Chondrocyte (in vitro differentiated cells): ENCODE measurements at places on chromosomes 1 and 21. TPM values are rescaled to one million over a fixed set of nuclear protein-coding genes. Genes with fewer than 3 reads are reported as not detected.

DNA sequence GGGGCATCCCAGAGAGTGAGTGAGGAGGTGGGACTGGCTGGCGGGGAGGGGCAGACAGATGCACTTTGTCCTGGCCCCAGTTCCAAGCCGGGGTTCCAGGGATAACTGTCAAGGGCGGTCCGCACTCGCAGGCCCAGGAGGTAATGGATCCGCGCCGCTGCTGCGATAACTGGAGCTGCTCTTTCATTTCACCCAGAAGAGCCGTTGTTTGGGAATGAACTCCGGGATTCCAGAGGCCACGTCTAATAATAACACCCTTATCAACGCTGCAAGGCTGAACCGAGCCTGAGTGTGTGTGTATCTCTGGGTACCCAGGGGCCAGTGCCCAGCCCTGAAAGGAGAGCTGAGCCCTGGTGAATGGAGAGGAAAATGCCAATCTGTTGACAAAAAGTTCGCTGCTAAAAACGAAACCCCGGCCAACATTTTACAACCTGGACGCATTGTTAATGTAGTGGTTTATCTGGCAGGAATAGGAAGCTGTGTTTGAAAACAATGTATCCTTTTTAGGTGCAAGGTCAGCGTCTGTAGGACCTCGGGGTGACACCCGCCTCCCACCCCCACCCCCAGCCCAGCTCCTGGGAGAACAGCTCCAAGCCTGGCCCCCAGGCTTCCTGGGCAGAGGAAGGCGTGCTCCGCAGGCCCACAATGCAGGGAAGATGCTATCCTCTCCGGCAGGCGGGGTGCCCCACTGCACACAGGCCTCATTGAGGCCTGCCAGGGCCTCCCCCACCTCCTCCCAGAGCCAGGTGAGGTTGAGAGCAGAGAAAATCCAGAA is 119.7 kb downstream of the PROX1 start:
- peak; percentile 70 for DNase-seq

GRCh38 chr1:217564833-217565232 is 66.1 kb downstream of the GPATCH2 start:
- no peak for DNase-seq

The DYNLT5 gene
- total RNA-seq: not detected in 3 replicates

DNA sequence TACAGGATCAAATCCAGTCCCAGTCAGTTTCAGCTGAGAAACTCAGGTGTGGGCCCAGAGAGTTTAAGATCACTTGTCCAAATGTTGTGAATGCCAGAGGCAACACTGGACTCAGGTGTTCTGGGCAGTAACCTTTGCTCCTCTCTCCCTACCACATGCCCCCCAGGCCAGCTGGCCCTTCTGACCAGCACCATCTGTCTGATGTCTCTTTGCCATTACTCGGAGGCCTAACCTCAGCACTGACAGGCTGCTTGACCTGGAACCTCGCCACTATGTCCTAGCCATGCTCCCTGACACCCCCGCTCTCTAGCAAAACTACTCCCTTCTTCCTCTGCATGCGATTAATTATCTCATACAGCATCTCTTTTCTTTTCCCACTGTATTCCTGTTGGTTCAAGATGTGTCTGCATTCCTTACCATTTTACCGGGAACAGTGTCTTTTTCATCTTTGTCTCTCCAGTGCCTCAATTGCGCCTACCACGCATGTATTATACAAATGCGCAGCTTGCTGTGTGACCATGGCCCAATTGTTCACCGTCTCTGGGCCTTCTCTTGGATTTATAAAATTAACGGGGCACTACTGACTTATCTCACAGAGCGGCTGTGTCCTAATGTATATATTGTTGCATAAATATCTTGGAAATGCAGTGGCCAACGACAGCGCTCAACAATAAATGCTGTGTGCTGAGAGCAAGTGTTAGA is 159.5 kb upstream of the IRF2BP2 start:
- DNase-seq: no peak

- DNase-seq: no peak
Observed at GRCh38 chr1:218874801-218875400, 298.8 kb upstream of the LYPLAL1 start.

The TNFRSF18 gene
- not detected in 3 replicates for total RNA-seq

The LRRC38 gene
- not detected in 3 replicates for total RNA-seq

GRCh38 chr1:61341426-61341825 is 259.1 kb downstream of the NFIA start:
- no peak for DNase-seq

The MUL1 gene
- total RNA-seq: 30.8 to 38.2 TPM (median 36.2 TPM) in 3 replicates

The FOXD2 gene
- 0.90 to 1.0 TPM (median 1.0 TPM) in 3 replicates for total RNA-seq

DNA sequence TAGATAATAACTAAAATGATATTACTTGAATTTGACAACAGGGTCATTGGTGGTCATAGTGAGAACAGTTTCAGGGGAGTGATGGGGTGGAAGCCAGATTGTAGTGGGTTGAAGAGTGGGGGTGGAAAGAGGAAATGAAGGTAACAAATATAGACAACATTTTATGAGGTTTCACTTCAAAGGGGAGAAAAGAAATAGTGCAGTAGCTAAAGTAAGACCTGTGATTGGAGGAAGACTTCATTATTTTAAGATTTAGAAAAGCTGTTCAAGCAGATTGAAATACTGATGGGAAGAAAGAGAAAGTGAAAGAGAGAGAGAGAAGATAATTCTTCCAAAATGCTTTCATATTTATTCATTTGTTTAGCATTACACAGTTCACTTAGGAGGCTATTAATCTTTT is 52.0 kb upstream of the KCNA3 start:
- DNase-seq: no peak

GRCh38 chr1:202680586-202681352 is 29.5 kb downstream of the SYT2 start:
- DNase-seq: no peak

The VSIG8 gene
- not detected in 3 replicates for total RNA-seq

The NBPF8 gene
- total RNA-seq: 15.8 to 22.8 TPM (median 16.4 TPM) in 3 replicates

DNA sequence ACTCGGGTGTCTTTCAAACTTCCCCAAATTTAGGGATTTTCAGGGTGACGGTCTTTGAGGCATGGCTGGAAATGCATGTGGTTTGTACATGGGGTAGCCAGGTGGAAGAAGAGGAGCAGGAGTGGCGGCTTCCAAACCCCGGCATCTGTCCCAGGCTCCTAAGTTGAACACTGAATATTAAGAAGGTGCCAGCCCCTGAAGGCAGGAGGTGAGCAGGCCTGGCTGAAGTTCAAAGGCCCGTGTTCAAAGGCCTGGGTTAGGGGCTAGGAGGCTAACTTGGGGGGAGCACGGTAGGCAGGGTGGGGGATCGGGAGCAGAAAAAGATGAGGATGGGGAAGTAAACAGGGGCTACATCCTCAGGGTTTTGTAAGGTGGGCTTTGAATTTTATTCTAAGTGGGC is 42.8 kb downstream of the ELK4 start:
- DNase-seq: peak; percentile 38

GRCh38 chr1:23588749-23589548 is 29.6 kb upstream of the ID3 start:
- DNase-seq: no peak

The MROH7 gene
- total RNA-seq: 0.15 TPM in 1 of 3 replicates, not detected in the others

DNA sequence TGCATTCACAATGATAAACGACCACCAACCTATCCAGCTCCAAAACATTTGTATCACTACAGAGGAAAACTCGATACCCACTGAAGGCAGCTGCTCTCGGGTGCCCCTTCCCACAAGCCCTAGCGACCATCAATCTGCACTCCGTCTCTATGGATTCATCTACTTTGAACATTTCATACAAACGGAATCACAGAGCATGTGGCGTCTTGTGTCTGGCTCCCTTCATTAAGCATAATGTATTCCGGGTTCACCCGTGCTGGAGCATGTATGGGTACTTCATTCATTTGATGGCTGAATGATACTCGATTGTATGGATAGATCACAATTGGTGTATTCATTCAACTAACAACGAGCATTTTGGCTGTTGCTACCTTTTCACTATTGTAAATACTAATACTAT is 340.2 kb downstream of the SMYD3 start:
- no peak for DNase-seq

- DNase-seq: no peak
Observed at GRCh38 chr1:12380326-12381249, 150.8 kb downstream of the VPS13D start.
